ENCODE measurements at places on chromosomes 7 and 10. TPM values are rescaled to one million over a fixed set of nuclear protein-coding genes. Genes with fewer than 3 reads are reported as not detected.

DNA sequence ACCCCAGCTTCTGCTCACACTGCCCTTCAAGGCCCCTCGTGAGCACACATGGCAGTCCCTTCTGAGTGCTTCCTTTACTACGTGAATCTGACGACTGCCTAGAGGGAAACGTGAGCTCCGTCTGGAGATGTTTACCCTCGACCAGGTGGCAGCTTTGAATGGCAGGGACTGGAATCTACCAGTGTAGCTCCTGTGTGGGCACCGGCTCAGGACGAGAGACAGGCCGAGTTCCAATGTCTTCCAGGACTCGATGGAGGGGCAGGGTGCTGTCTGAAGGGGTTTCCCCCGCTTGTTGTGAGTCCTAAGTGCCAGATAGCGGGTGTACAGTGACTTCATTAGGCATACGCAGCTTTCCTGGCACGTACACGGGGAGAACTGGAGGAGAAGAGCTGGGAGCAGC lies 229.9 kb downstream of the ADARB2 start:
- no peak for DNase-seq

DNA sequence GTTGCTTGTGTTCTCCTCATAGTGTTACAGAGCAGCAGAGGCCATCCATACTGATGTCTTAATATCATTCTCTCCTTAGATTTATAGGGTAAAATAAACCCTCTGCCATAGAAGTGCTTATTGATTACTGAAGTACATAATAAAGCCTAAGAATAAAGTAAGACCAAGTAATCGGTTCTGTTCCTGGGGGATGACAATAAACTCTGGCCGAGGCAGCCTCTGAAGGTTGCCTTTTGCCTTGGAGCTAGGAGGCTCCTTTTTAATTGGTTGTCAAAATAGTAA lies 711.6 kb upstream of the GALNT17 start:
- no peak for DNase-seq

GRCh38 chr10:90032519-90032918 lies 331.1 kb downstream of the KIF20B start:
- no peak for DNase-seq

Gene RNF32
- 3.9 TPM for polyA plus RNA-seq

DNA sequence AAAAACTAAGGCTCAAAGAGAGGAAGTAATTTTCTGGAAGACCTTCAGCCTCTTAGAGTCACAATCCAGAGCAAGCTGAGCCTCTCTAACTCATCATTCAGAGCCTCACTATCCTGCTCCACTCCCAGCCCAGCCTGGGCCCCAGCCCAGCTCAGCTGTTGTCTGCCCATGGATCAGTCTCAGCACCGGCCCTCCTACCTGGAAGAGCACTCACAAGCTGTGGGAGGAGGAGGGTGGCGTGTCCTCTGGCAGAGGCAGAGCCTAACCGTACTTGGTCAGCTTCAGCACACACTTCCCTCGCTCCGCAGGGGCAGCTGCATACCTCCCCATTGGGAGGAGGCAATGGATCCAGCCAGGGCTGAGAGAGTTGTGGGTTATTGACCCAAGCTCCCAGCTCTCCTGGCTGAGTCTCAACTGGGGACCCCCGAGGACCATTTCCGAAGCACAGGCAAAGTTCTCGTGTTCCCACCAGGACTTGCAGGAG lies 66.7 kb upstream of the GPR26 start:
- no peak for DNase-seq

GRCh38 chr7:151686016-151686766 lies 166.5 kb upstream of the RHEB start:
- DNase-seq: no peak

- DNase-seq: no peak
These were observed 56.3 kb upstream of the LBX1 start for GRCh38 chr10:101285519-101286070.

DNA sequence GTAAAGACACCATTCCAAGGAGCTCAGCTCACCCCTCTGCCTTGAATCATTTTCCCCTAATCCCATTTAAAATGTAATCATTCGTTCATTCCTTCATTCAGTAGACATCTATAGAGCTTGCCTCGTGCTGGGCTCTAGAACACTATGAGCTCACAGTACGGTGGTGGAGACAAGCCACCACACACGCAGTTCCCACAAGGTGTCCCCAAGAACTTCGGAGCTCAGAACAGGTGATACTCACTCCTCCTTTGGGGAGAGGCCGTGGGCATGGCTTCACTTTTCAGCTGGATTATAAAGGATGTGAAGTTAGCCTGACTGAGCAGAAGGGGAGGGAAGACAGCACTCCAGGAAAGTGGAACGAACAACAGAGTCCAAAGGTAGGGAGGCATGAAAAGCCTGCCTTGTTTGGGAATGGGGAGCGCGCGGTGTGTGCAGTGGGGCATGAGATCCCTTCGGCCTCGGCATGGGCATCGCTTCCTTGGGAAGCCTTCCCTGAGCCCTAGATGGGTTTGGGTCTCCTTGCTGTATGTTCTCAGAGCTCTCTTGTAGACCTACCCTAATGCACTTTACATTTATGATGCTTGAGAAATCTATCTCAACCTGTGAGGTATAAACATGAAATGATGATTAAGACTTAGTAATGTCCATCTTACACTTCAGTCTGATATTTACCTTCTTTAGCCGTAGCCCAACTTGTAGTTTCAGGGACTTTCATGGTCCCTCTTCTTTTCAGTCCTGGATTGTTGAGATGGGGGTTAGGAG lies 809 bp upstream of the OGA start:
- DNase-seq: peak; percentile 62

Gene MKX
- 0.07 TPM for polyA plus RNA-seq

Gene PDE1C
- polyA plus RNA-seq: 4.6 TPM

DNA sequence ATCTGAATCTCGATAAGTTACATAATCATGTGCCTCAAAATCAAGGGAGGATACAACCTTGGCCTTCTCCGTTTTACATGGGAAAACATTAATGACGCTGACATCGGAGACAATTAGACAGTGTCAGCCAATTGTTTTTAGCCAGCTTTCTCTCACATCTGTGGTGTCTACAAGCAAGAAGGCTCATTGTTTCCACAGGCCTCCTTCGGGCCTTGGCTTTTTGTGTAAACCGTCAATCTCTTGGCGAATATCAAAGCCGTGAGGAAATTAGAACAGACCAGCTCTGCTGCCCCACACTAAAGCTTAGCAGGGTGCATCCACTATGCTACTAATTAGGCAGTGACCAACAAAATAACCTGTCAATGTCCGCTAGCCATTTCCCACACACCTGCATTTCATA lies 43.2 kb downstream of the VAX1 start:
- DNase-seq: no peak

All from left kidney (tissue), 8 donors.